ENCODE measurements at places on chromosomes 7 and 10.
A peak's percentile ranks its signal among the peaks of the same experiment; 100 is the strongest.

- H3K4me3 ChIP-seq, result no peak overlapping the region
- no peaks in the 10 kb centered on the region for H3K27me3 ChIP-seq
- no peak for DNase-seq
Observed at GRCh38 chr10:53487019-53487983, 714.7 kb upstream of the MBL2 start.

GRCh38 chr7:47586925-47587324, 5.0 kb upstream of the TNS3 start:
- H3K27me3 ChIP-seq, result peaks cover 14% of the 10 kb centered on the region
- no peak overlapping the region for H3K4me3 ChIP-seq
- no peaks in the 10 kb centered on the region for H3K36me3 ChIP-seq
- DNase-seq, result no peak
- H3K4me1 ChIP-seq, result no peaks in the 10 kb centered on the region

- no peaks in the 10 kb centered on the region for H3K4me1 ChIP-seq
- H3K27me3 ChIP-seq, result no peaks in the 10 kb centered on the region
- no peak overlapping the region for H3K4me3 ChIP-seq
- H3K27ac ChIP-seq, result no peak overlapping the region
- no peaks in the 10 kb centered on the region for H3K36me3 ChIP-seq
Observed at GRCh38 chr7:90618876-90619275, 22.8 kb downstream of the CDK14 start.

DNA sequence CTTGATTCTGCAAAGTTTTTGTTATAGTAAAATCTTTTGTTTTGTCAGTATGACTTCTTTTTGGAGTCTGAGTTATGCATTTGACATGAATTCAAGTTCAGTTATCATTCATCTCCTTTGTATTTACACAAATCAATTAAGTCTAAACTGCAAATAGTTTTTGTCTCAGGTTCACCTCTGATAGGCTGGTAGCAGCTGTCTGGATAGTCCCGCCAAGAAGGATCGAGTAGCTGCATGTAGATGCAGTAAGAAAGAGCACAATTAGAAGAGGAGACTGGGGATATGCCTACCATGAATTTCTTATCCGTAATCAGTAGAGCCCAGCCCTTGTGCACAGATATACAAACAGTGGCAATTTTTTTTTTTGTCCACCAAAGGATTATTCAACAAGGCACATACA, 392.5 kb upstream of the ETV1 start:
- H3K4me1 ChIP-seq, result no peaks in the 10 kb centered on the region
- no peaks in the 10 kb centered on the region for H3K27me3 ChIP-seq
- H3K27ac ChIP-seq, result no peak overlapping the region
- no peaks in the 10 kb centered on the region for H3K36me3 ChIP-seq

GRCh38 chr10:124419635-124420034, 912 bp upstream of the OAT start:
- H3K36me3 ChIP-seq, result no peaks in the 10 kb centered on the region
- no peak for DNase-seq
- H3K4me1 ChIP-seq, result peaks cover 12% of the 10 kb centered on the region
- no peak overlapping the region for H3K27ac ChIP-seq
- peak overlapping the region; percentile 77 for H3K4me3 ChIP-seq
- peaks cover 12% of the 10 kb centered on the region for H3K27me3 ChIP-seq

GRCh38 chr10:84258034-84258695, 13.3 kb downstream of the RGR start:
- peak; percentile 14 for DNase-seq
- no peak overlapping the region for H3K4me3 ChIP-seq
- peaks cover 12% of the 10 kb centered on the region for H3K27me3 ChIP-seq
- no peak overlapping the region for H3K27ac ChIP-seq
- no peaks in the 10 kb centered on the region for H3K36me3 ChIP-seq

DNA sequence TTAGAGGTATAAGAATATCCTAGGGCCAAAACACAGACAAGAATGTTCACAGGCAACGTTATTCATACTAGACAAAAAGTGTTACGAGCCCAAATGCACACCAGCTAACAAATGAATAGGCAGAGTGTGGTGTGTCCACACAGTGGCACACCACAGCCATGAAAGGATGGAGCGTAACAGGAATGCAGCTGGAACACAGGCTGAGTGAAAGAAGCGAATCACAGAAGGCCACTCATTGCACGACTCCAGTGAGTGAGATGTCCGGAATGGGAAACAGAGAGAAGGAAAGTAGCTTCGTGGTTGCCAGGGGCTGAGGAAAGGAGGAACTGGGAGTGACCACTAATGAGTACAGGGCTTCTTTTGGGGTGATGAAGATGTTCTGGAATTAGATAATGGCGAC, 198.8 kb downstream of the TNS3 start:
- no peak for DNase-seq
- H3K4me1 ChIP-seq, result no peaks in the 10 kb centered on the region
- no peaks in the 10 kb centered on the region for H3K27me3 ChIP-seq
- H3K27ac ChIP-seq, result no peak overlapping the region
- no peaks in the 10 kb centered on the region for H3K36me3 ChIP-seq

DNA sequence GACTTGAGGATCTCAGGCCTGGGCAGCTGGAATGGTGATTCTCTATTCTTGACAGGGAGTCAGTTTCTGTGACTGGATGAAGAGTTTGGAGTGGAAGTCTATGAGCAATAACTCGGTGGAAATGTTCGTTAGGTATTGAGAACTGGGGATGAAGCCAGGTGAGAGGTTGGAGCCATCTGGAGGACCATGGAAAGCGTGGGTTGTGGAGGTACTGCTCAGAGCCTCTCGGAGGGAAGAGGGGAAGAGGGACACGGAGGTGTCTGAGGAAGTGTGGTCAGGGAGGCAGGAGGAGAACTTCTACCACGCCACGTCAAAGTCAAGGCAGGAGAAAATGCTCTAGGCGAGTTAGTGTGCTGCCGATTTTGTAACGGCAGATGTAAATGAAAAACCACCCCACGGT, 430.7 kb downstream of the DPP6 start:
- no peak for DNase-seq
- no peaks in the 10 kb centered on the region for H3K36me3 ChIP-seq
- H3K27ac ChIP-seq, result no peak overlapping the region
- no peaks in the 10 kb centered on the region for H3K4me1 ChIP-seq
- H3K4me3 ChIP-seq, result no peak overlapping the region
- no peaks in the 10 kb centered on the region for H3K27me3 ChIP-seq

DNA sequence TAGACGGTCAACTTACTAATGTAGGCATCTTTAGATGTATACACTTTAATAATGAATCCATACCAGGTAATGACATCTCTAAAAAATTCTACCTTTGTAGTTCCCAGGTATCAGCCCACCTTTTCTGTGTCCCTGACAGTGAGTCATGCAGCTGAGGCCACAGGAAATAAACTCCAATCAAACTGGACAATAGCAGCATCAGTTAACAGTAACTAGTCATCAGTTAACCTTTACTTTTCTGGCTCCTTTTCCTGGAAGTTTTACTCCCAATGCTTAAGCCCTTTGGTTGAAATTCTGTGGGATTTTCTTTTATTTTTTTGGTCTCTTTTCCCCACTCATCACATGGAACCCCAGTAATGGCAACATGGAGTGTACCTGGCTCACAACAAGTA, 617.6 kb downstream of the SORCS3 start:
- H3K27ac ChIP-seq, result no peak overlapping the region
- H3K4me1 ChIP-seq, result no peaks in the 10 kb centered on the region
- H3K27me3 ChIP-seq, result no peaks in the 10 kb centered on the region
- no peak overlapping the region for H3K4me3 ChIP-seq
- DNase-seq, result no peak
- H3K36me3 ChIP-seq, result no peaks in the 10 kb centered on the region

GRCh38 chr10:11141571-11142091, 124.0 kb downstream of the CELF2 start:
- H3K27me3 ChIP-seq, result no peaks in the 10 kb centered on the region
- H3K36me3 ChIP-seq, result peaks cover 6% of the 10 kb centered on the region
- no peak for DNase-seq
- H3K4me1 ChIP-seq, result peaks cover 66% of the 10 kb centered on the region

DNA sequence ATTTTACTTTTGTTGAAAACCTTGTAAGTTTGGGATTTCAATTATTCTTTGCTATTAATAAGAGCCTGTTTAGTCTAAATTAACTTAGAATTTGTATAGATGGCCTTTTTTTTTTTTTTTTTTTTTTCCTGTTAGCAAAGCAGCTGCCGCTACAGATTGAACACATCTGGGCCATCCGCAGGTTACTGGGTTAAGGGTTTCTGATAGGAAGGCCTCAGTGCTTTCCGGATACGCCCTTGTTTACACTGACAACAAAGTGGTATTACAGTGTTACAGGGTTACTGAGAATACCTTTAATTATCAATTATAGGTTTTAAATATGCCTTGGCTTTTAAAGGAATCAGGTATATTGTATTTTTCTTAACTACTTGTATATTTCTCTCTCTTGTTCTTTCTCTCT, 76.8 kb downstream of the PTN start:
- no peak for DNase-seq
- no peak overlapping the region for H3K4me3 ChIP-seq
- no peaks in the 10 kb centered on the region for H3K4me1 ChIP-seq
- H3K27ac ChIP-seq, result no peak overlapping the region

DNA sequence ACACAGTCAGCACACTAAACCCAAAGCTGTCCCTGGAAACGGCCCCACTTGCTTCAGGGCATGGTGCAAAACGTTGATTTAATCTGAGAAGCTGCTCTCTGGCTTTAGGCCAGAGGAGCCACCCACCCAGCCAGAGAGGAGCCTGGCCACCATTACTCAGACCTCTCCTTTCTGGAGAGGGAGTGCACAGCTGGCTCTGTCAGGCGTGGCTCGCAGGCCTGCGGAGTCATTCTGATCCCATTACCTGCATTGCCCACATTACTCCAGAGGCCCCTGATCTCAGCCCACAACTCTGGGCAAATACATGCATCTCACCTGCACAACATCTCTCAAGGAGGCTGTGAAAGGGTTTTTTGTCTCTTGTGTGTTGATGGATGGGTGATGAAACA, 370.0 kb upstream of the IGFBP3 start:
- no peaks in the 10 kb centered on the region for H3K4me1 ChIP-seq
- H3K27me3 ChIP-seq, result no peaks in the 10 kb centered on the region
- H3K4me3 ChIP-seq, result no peak overlapping the region
- no peaks in the 10 kb centered on the region for H3K36me3 ChIP-seq
- H3K27ac ChIP-seq, result no peak overlapping the region
- DNase-seq, result no peak

- no peak overlapping the region for H3K4me3 ChIP-seq
- H3K4me1 ChIP-seq, result no peaks in the 10 kb centered on the region
- no peak overlapping the region for H3K27ac ChIP-seq
- H3K36me3 ChIP-seq, result no peaks in the 10 kb centered on the region
Observed at GRCh38 chr7:119086026-119086425, 861.5 kb downstream of the ANKRD7 start.

DNA sequence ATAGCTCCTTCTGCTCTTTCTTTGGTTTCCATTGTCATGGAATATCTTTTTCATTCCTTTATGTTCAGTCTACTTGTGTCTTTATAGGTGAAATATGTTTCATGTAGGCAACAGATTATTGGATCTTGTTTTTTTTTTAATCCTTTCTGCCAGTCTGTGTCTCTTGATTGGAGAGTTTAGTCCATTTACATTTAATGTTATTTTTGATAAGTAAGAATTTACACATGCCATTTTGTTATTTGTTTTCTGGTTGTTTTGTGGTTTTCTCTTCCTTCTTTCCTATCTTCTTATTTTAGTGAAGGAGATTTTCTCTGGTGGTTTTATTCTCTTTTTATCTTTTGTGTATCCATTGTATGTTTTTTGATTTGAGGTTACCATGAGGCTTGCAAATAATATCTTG, 52.5 kb upstream of the TAS2R16 start:
- no peak for DNase-seq
- no peaks in the 10 kb centered on the region for H3K27me3 ChIP-seq
- H3K4me3 ChIP-seq, result no peak overlapping the region
- H3K36me3 ChIP-seq, result no peaks in the 10 kb centered on the region
- H3K4me1 ChIP-seq, result no peaks in the 10 kb centered on the region

GRCh38 chr10:52729271-52730104, 43.1 kb downstream of the MBL2 start:
- no peaks in the 10 kb centered on the region for H3K4me1 ChIP-seq
- no peak for DNase-seq
- H3K4me3 ChIP-seq, result no peak overlapping the region
- no peaks in the 10 kb centered on the region for H3K27me3 ChIP-seq
- no peak overlapping the region for H3K27ac ChIP-seq

- no peak overlapping the region for H3K4me3 ChIP-seq
- no peaks in the 10 kb centered on the region for H3K27me3 ChIP-seq
- no peaks in the 10 kb centered on the region for H3K36me3 ChIP-seq
- H3K27ac ChIP-seq, result no peak overlapping the region
- DNase-seq, result peak; percentile 36
Observed at GRCh38 chr10:89032141-89032891, 41.7 kb downstream of the FAS start.

DNA sequence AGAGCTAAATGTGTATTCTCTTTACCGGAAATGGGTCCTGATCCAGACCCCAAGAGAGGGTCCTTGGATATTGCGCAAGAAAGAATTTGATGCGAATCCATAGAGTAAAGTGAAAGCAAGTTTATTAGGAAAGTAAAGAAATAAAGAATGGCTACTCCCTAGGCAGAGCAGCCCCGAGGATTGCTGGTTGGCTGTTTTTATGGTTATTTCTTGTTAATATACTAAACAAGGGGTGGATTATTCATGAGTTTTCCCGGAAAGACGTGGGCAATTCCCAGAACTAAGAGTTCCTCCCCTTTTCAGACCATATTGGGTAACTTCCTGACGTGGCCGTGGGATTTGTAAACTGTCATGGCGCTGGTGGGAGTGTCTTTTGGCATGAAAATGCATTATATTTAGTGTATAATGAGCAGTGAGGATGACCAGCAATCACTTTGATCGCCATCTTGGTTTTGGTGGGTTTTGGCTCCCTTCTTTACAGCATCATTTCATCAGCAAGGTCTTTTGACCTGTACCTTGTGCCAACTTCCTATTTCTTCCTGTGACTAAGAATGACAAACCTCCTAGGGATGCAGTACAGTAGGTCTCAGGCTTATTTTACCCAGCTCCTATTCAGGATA, 60.4 kb downstream of the ARL4A start:
- no peak for DNase-seq
- H3K4me1 ChIP-seq, result no peaks in the 10 kb centered on the region
- no peak overlapping the region for H3K27ac ChIP-seq
- no peak overlapping the region for H3K4me3 ChIP-seq
- no peaks in the 10 kb centered on the region for H3K36me3 ChIP-seq

DNA sequence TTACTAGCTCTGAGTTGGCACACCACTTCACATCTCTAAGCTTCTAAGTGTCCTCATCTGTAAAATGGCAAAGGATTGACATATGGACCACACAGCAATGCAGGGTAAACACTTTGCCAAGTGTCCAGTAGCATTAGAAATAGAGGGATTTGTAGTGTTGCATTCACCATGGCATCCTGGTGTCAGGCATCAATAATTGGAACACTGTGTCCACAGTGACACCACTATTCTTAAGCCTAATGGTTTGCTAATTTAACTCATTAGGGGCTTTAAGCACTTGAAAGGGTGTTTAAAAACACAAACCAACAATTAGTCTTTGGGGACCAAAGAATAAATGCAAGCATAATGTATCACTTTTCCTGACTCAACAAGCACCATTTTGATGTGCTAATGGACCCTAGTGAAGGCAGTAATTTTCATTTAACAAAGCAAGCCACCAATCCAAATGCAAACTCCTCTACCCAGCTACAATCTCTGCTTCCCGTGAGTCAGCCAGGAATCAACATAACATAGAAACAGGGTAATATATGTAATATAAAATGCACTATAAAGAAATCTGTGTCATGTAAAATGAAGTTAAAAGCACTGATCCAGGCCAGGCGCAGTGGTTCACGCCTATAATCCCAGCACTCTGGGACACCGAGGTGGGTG, 75.9 kb downstream of the FAM204A start:
- no peak overlapping the region for H3K4me3 ChIP-seq
- H3K27ac ChIP-seq, result no peak overlapping the region
- no peak for DNase-seq
- H3K36me3 ChIP-seq, result no peaks in the 10 kb centered on the region
- H3K4me1 ChIP-seq, result no peaks in the 10 kb centered on the region
